ENCODE measurements at places on chromosomes 6 and 20.

DNA sequence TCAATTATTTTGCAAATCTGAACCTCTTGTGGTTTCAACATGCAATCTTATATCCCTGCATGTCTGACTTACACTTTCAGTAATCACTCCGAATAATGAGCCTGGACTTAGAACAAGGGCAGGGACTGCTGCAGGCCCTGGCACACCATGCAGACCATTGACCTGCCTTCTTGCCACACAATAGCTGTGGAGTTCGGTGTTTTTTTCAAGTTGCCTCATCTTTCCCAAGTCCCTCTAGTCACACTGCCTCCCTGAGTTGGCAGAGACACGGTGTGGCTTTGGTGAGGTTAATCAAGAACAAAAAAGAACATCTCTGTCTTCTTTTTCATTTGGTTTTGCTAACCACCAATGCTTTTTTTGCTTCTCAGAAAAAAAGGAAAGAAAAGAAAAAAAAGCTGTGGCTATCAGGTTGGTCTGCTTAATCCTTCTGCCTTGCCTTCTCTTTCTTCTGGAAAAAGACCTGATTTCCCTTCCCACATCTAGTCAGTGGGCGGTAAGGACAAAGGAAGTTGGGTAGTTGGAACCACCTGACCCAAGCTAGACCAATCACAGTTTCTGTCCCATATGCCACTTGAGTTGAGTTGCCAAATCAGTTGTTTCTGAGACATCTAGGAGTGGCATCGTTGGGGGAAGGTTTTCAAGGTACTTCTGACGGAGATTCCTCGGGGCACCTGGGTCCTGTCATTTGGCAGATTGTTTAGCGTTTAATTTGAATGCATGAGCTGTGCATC lies 55.9 kb upstream of the TASP1 start:
- DNase-seq, result no peak

GRCh38 chr6:161347125-161347524 lies 73.3 kb upstream of the AGPAT4 start:
- no peak for DNase-seq

DNA sequence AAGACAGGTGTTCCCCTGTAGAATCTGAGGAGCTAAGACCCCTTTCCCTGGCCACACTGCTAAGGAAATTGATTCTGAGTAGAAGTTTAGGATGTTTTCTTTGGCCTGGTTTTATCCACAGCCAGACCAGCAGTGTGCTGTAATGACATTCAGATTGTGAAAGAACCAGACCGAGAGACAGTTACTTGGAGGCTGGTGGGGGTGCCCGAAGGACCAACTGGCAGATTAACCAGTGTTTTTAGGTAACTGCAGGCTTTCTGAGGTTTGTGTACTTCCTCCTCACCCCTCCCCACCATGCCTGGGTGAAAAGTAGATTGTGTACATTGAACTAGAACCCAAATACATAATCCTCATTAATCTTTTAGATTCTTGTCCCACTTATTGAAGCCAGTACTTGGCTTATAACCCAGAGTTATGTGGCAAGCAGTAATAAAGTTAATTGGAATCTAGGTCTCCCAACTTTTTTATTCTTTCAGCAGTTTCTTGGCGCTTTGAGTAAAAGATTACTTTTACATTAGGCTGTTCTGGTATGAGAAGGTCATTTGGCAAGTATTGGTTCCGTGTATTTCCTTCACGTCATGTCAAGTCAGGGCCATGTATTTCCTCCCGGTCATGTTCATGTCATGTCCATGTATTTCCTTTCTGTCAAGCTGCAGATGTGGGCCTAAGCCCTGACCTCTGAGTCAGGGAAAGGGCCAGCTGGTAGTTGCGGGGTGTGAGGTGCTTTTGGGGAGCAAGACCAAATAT lies 93.7 kb downstream of the TCP11 start:
- no peak for DNase-seq

GRCh38 chr6:83199173-83199862 lies 6.2 kb downstream of the RWDD2A start:
- no peak for DNase-seq

DNA sequence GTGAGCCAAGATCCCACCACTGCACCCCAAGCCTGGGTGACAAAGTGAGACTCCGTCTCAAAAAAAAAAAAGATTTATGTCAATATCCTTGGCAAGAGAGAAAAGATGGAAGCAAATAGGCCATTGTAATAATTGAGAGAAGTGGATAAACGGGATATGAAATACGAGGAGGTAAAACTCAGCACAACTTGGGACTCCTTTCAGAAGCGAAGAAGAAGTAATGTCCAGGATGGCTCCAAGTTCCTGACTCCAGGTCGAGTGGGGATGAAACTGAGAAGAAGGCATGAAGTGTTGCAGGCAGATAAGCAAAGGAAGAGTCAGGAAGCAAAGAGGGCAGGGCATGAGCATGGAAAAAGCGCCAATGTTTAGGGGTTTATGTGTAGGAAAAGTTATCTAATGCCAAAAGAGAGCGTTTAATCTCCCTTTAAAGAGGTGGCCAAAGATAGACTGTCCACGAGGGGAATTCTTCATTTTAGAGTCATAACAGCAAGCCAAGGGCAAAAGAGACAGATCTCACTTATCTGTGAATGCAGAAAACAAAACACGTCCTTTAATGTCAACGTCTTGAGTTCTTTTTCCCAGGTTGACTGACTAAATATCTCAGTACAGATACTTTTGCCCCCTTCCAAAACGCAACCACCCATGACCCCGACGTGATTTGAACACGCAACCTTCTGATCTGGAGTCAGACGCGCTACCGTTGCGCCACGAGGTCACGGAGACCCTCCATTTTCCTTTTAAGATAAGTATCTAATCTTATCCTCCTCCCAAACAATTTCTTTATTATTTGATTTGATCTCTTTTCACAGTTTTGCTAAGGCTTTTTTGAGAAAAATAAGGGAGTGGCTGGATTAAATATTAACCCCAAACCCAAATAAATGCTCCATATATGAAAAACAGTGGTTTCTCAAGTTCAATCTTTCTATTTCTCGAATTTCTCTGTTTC lies 46.3 kb upstream of the BTN3A2 start:
- no peak for DNase-seq

DNA sequence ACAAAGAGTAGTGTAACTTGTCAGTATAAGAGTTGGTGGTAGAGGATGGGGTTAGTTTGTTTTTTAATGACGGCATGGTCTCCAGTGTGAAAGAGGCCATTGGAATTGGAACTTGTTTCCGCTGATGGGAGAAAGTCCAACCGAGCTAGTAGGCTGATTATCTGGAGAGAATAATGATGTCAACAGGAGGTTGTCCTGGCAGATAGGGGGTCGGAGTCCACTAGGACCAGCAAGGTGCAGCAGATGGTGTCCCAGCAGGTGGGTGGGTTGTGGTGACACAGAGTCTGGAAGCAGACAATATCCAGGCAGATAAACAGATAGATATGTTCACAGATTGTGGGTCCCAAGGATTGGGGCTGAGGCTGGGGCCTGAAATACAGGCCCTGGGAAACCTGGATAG lies 35.1 kb downstream of the PKIB start:
- DNase-seq, result no peak

DNA sequence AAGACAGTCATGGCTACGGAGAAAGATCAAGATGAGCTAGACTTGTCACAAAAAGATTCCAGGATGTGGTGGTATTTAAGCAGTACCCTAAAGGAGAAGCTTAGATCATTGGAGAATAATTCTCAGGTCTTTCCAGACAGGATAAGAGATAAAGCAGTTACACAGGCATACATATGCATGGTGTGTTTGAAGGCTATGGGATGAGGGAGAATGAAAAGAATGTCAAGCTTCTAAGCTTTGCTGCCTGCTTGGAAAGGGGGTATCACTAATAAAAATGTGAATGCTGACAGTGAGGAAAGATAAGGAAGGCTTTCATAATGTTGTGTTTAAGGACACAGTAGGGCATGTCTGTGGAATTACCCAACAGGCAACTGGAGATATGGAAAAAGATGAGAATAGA lies 28.1 kb downstream of the RWDD2A start:
- DNase-seq, result no peak

- no peak for DNase-seq
Observed at GRCh38 chr20:43832961-43833360, 81.7 kb upstream of the TOX2 start.

DNA sequence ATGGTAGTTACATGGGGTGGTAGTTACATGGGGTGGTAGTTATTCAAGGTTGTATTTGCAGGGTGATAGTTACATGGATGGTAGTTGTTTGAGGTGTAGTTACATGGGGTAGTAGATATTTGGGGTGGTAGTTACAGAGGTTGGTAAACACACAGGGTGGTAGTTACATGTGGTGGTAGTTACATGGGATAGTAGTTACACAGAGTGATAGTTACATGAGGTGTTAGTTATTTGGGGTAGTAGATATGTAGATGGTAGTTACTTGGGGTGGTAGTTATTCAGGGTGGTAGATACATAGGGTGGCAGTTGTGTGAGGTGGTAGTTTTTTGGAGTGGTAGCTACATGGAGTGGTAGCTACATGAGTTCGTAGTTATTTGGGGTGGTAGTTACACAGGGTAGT lies 221.3 kb upstream of the CST7 start:
- DNase-seq, result no peak

DNA sequence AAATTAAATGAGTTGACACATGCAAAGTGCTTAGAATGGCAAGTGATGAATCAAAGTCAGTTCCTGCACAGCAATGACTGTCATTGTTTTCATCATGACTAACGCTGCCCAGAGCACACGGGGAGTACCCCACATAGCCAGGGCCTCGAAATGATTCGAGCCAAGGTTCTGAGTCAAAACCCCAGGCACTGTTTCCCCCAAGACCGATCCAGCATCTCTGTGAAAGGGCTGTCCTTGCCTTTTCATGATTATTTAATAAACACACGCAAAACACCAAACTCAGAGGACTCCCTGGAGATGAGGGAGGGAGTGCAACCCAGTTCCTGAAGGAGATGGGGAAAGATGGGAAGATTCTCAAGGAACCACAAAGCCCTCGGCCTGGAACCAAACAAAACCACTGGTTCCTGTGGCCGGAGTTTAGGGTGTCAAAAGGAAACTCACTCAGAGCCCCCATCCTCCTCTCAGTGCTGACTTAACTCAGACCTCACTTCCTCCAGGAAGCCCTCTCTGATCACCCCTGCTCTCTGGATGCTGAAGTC lies 3.8 kb downstream of the PREX1 start:
- DNase-seq, result no peak

DNA sequence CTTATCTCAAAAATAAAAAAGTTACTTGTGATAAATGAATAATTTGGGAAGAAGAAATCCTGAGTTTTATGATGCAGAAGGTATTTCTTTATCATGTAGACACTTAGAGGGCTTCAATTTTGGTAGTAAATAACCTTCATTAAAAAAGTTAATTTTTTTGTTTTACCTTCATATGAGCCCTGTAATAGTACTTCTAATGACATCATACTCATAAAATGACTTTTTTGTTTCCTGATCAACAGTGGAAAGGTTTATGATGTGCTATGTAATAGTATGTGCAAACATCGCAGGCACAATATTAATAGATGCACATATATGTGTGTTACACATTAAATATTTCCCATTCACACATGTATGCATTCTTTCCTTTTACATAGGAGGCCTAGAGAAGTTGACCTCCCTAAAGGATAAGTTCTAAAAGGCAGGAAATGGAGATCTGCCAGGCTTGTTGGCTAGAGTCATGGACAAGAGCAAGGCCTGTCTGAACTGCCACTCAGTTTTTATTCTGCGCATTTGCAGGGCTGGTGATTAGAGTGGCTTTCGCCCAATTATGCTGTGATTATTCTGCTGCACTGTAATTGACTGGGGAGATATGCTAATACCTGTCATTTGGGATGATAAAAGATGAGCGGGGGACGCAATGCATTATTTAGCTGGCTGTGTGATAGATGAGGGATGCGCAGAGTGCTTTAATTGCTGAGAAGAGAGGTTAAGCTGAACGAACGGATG lies 272.6 kb downstream of the TMEM242 start:
- DNase-seq, result no peak

DNA sequence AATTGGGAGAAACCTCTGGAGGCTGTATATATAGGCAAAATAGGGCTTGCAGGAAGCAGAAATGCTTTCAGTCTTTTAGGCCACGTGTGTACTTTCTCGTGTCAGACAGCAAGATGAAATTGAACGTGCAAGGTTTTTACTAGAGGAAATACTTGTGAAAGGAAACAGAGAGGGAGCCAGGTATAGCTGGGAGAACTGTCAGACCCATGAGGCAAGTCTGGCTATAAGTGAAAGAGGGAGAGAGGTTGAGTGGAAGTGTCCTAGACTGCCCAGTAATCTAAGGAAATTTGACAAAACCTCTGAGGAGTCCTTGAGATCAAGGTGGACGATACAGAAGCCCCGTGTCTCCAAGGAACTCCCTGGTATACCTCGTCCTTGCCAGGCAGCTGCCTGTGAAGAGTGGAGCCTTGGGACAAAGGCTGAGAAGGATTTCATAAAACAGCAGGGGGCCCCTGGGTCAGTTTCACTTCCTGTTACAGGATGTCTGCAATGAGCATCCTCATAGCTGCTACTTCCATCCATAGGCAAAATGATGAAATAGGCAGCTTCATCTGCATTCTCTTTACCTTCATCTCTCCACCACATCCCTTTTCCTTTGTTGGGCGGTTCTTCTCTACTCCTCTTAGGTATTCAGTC lies 114.4 kb upstream of the MAP3K7 start:
- no peak for DNase-seq

GRCh38 chr20:11895861-11896387 lies 21.8 kb upstream of the BTBD3 start:
- DNase-seq, result no peak

DNA sequence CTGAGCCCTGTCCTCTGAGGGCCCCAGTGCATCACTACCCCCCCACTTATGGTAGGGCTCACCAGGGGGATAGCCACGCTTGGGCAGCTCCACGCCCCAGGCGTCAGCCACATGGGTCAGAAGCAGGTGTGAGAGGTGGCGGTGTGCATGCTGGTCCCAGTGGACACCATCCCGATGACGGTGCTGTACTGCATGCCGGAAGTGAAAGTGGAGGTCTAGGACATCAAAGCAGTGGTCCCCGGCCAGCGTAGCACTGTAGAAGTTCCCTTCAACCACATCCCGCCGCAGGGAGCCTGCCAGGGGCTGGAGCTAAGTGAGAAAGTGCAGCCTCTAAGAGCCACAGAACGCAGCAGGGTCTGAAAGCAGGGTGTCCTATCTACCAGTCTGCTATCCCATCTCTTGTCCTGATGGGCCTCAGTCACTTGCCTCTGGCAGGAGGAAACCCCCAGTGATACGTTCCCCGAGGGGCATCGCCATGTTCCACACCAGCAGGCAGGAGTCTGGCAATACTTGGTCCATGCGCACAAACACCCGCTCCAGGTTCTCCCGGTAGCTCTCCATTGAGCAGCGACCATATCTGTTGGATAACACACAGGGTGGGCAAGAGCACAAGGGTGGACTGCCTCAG lies 2.2 kb downstream of the PCED1A start:
- DNase-seq, result no peak

DNA sequence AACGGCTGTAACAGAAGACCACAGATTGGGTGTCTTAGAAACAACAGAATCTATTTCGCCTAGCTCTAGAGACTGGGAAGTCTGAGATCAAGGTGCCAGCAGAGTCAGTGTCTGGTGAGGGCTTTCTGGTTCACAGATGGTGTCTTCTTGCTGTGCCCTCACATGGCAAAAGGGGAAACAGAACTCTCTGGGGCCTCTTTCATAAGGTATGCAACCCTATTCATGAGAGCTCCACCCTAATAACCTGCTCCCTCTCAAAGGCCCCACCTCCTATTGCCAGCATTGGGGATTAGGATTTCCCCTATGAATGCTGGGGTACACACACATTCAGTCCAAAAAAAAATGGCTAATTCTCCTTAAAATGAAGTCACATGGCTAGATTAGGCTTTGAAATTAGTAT lies 10.0 kb downstream of the TXNDC5 start:
- no peak for DNase-seq

- no peak for DNase-seq
Observed at GRCh38 chr6:29892696-29893095, 49.6 kb upstream of the HLA-A start.

GRCh38 chr20:57619051-57619831 lies 985 bp downstream of the ZBP1 start:
- no peak for DNase-seq

GRCh38 chr6:72553531-72554511 lies 68.0 kb upstream of the KCNQ5 start:
- DNase-seq, result no peak
